ENCODE measurements at places on chromosomes 6 and 20.

DNA sequence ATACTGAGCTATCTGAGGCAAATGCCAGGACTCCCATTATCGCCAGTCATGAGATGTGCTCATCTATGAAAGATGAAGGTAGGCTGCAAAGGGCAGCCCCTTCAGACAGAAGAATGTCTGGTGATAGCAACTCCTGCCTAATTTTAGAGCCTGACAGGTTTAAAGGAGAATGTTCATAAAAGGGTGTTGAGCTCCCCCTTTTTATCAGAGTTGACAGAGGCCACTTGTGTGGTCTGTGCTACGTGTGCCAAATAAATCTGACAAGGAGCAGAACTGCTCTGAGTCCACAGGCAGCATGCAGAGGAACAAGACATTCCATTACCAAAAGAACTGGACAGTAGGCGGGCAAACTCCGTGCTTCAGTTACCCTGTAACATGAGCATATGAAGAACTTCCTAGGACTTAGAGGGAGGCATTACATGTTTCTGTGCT, 101.8 kb downstream of the PREP start:
- DNase-seq: no peak

DNA sequence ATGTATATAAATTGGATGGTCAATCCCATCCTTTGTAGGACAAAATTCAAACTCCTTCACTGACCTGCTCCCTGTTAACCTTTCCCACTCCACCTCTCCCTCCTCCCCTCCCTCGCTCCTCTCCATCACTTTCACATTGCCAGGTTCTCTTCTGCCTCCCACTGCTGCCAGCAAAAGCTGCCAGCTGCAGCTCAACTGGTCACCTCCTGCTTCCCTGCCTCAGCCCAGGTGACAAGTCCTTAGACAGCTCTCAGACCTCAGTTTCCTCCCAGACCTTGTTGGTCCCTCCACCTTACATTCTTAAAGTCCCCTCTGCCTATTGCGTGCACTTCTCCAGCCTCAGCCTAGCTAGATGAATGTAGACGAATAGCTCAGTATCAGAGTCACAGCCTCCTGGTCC, 23.3 kb upstream of the RTF2 start:
- DNase-seq: no peak

- DNase-seq: no peak
Observed at GRCh38 chr20:62916703-62917476, 9.4 kb downstream of the DIDO1 start.

GRCh38 chr20:32353848-32354496, 4.2 kb upstream of the ASXL1 start:
- DNase-seq: no peak

GRCh38 chr6:116409756-116410155, 39.0 kb downstream of the DSE start:
- no peak for DNase-seq
